ENCODE measurements at places on chromosomes 11 and 22. TPM values are rescaled to one million over a fixed set of nuclear protein-coding genes. Genes with fewer than 3 reads are reported as not detected.

The MOGAT2 gene
- total RNA-seq: not detected

The MPPED1 gene
- total RNA-seq: not detected

The OSM gene
- not detected for total RNA-seq

The PLA2G3 gene
- total RNA-seq: 0.22 TPM

- no peak overlapping the region for H3K27ac ChIP-seq
- H3K4me1 ChIP-seq: no peaks in the 10 kb centered on the region
Measured at GRCh38 chr11:105592035-105592434, 17.8 kb upstream of the GRIA4 start.

- H3K4me1 ChIP-seq: no peaks in the 10 kb centered on the region
- no peak overlapping the region for H3K27ac ChIP-seq
- H3K27me3 ChIP-seq: no peaks in the 10 kb centered on the region
- H3K4me3 ChIP-seq: no peak overlapping the region
- no peak for DNase-seq
Measured at GRCh38 chr11:17291710-17292109, 15.2 kb downstream of the NUCB2 start.

DNA sequence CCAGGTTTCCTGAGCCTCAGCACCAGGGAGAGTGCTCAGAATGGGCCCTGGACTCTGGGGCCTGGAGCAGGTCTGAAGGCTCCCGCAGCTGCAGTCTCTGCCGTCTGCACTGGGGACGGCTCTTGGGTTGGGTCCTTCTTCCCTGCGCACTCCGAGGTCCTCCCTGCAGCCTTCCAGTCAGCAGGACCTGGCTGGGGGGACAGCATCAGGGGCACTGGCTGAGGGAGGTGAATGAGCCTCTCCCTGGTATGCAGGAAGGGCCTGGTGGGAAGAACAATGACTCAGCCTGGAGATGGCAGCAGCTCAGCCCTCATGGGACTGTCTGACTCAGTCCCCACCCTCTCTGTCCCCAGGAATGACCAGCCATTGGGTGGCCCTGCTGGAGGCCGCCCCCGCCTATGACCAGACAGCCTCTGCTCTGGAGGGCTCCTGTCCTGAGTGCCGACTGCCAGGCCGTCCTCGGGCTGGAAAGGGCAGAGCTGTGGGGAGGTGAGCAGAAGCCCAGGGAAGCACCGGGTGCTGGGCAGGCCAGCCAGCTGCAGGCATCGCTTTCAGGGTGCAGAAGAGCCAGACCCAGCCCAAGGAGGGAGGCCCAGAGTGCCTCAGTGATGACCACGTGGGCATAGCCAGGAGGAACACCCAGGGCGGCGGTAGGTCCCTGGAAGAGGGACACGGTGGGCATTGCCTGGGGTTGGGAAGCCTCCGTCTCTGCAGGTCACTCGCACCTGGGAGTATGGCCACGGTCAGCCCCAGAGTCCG, 455.0 kb downstream of the BRD1 start:
- H3K27me3 ChIP-seq: no peaks in the 10 kb centered on the region
- DNase-seq: no peak
- H3K27ac ChIP-seq: no peak overlapping the region
- H3K4me3 ChIP-seq: no peak overlapping the region

DNA sequence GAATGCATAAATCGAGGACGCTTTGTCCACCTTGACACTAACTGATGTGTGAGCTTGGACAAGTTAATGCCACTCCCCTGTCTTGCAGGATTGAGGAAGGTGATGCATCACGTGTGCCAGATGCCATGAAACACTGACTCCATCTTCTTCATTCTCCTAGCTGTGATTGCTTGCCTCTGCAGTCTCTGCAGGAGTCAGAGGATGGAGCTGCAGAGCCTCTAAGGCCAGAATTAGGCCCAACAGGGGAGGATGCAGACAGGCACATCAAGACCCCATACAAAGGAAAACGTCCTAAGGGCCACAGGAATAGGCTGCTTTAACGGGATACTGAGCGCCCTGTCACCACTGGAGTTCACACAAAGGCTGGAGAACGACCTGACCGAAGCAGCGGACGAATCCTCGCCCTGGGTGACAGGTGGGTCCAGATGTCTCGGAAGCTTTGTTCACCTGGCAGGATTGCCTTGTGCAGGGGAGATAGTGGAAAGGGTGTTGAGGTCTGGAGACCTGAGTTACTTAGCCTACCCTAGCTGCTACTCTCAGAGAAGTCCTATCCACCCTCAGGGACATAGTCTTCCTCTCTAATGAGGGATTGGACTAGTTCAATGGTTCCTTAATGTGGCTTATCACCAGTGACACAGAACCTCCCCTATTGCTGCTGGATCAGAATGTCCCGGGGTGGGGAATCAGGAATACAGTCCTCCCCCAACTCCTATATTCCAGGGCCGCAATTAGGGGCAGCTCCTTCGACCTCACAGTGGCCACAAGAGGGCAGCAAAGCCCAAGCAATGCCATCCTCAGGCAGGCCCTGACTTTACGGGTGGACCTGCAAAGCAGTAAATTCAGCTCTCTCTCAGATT, 32.4 kb downstream of the DBX1 start:
- peak; percentile 86 for DNase-seq
- no peaks in the 10 kb centered on the region for H3K27me3 ChIP-seq
- H3K27ac ChIP-seq: no peak overlapping the region
- peaks cover 10% of the 10 kb centered on the region for H3K4me1 ChIP-seq
- H3K36me3 ChIP-seq: no peaks in the 10 kb centered on the region
- H3K4me3 ChIP-seq: no peak overlapping the region

DNA sequence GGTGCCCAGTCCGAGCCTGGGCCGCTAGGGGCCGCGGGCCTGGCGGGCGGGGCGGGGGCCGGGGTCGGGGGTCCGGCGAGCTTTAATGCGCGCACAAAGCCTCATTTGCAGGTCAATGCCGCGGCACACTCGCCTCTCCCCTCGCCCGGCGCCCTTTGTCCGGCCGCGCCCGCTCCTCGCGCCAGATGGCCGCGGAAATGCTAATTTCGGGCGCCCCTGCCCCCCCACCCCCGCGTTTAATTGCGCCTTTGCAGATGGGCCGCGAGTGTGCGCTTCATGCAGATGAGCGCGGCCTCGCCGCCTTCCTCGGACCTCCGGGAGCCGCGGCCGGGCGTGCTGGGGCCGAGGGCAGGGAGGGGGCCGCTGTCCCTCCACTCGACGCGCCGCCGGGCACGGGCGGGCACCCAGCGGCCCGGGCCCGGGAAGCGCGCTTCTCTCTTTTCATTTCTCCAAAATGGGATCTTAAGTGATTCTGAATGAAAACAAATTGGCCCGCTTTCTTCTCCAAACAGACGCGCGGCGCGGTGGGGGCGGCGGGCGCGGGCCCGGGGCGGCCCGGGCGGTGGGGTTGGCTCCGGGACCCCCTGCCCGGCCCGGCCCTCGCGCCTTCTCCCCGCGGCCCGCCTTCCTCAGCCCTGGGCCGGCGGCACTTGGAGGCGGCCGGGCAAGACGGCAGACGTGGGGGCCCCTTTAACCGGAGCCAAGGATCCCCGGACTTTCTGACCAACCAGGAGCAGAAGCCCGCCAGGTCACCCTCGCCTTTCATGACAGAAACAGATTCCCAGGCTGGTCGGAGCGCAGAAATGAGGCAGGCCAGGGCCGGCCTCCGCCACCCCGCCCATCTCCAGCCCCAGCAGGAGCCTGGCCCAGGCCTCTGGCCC, 22.9 kb downstream of the CDKN1C start:
- no peaks in the 10 kb centered on the region for H3K27me3 ChIP-seq
- no peak overlapping the region for H3K4me3 ChIP-seq
- no peaks in the 10 kb centered on the region for H3K4me1 ChIP-seq
- no peak for DNase-seq

- no peaks in the 10 kb centered on the region for H3K36me3 ChIP-seq
- no peak overlapping the region for H3K27ac ChIP-seq
Measured at GRCh38 chr11:45143494-45143893, 2.9 kb upstream of the PRDM11 start.

DNA sequence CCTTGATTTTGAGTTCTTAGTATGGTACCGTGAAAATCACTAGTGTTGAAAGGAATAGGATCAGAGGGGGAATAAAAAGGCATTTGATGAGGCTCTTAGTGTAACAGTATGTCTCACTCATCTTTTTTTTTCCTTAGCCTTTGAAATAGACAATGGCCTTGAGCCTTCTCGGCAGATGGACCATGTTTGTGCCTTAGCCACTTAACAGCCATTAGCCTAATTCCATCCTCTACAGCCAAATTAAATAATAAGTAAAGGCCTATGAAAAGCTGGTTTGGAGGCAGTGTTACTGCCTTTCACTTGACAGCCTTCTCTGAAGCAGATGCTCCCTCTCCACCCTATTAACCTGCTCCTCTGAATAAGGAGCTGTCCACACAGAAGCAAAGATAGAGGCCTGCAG, 580.7 kb downstream of the NTM start:
- H3K4me3 ChIP-seq: no peak overlapping the region
- no peaks in the 10 kb centered on the region for H3K36me3 ChIP-seq
- H3K27me3 ChIP-seq: no peaks in the 10 kb centered on the region
- no peaks in the 10 kb centered on the region for H3K4me1 ChIP-seq
- DNase-seq: no peak

- H3K4me3 ChIP-seq: no peak overlapping the region
- no peak for DNase-seq
- peaks cover 43% of the 10 kb centered on the region for H3K4me1 ChIP-seq
- H3K36me3 ChIP-seq: no peaks in the 10 kb centered on the region
- no peak overlapping the region for H3K27ac ChIP-seq
Measured at GRCh38 chr11:119377961-119378667, 3.4 kb downstream of the USP2 start.

GRCh38 chr11:88695689-88696414, 358.3 kb upstream of the CTSC start:
- H3K27me3 ChIP-seq: no peaks in the 10 kb centered on the region
- no peak for DNase-seq
- no peak overlapping the region for H3K4me3 ChIP-seq
- no peaks in the 10 kb centered on the region for H3K4me1 ChIP-seq
- H3K27ac ChIP-seq: no peak overlapping the region

DNA sequence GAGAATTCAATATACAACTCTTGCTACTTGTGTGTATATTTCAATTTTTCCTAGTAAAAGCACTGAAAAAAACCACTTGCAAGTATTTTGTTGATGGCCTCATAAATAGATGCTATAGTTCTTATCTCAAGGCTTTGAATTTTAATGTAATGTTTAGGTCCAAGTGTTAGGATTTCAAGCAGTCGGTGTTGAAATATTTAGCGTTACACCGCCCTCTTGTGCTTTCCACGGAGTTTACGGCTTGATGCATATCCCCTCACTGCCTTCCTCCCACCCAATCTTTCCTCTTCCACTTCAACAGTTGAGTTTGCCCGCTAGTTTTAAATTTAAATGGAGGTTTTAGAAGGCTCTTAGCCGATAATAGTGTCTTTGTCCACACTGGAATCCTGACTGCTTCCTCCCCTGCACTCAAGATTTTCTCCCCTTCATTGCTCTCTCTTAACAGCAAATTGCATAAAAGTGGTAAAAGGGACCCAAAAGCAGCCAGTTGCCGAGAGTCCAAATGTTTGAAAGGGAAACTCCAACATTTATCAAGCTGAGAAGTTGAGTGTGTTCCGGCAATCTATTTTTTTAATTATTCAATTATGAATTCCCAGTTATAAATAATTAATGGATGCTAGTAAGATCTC, 25.9 kb upstream of the HTATIP2 start:
- H3K27me3 ChIP-seq: no peaks in the 10 kb centered on the region
- no peak overlapping the region for H3K4me3 ChIP-seq
- no peak overlapping the region for H3K27ac ChIP-seq
- H3K4me1 ChIP-seq: no peaks in the 10 kb centered on the region
- no peaks in the 10 kb centered on the region for H3K36me3 ChIP-seq

DNA sequence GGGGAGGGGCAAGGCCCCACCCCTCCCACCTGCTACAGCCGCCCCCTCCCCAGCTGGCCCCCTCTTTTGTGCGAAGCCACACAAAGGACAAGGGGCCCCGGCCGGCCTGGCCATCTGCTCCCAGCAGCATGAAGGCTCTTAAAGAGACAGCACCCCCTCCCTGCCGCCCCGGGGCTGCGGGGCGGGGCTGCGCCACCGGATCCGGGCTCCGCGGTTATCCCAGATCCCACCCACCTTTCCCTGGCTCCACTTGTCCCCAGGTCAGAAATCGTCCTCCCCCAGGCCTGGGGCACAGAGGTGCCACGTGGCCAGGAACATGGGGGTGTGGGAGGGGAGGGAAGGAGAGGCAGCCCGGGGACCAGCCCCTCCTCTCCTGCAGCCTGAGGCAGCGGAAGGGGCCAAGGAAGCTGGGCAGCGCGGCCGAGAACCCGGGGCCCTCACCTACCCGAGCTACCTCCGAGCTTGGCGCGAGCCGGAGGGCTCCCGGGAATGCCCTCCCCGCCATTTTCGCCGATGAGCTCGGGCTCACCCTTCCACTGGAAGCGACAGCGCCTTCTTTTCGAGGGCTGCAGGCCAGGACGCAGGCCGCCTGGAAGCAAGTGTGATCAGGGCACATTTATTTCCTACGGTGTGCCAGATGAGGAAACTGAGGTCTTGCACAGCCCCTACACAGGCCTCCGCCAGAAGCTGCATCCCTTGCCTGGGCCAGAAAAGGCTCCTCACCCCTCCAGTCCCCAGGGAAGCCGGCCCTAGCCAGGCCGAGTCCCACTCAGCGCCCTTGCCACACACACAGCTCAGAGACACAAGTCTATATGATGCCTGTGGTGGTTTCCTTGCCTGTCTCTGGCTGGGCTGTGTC, 2.5 kb upstream of the RCOR2 start:
- no peak overlapping the region for H3K27ac ChIP-seq
- H3K27me3 ChIP-seq: no peaks in the 10 kb centered on the region
- H3K4me3 ChIP-seq: no peak overlapping the region
- no peak for DNase-seq

DNA sequence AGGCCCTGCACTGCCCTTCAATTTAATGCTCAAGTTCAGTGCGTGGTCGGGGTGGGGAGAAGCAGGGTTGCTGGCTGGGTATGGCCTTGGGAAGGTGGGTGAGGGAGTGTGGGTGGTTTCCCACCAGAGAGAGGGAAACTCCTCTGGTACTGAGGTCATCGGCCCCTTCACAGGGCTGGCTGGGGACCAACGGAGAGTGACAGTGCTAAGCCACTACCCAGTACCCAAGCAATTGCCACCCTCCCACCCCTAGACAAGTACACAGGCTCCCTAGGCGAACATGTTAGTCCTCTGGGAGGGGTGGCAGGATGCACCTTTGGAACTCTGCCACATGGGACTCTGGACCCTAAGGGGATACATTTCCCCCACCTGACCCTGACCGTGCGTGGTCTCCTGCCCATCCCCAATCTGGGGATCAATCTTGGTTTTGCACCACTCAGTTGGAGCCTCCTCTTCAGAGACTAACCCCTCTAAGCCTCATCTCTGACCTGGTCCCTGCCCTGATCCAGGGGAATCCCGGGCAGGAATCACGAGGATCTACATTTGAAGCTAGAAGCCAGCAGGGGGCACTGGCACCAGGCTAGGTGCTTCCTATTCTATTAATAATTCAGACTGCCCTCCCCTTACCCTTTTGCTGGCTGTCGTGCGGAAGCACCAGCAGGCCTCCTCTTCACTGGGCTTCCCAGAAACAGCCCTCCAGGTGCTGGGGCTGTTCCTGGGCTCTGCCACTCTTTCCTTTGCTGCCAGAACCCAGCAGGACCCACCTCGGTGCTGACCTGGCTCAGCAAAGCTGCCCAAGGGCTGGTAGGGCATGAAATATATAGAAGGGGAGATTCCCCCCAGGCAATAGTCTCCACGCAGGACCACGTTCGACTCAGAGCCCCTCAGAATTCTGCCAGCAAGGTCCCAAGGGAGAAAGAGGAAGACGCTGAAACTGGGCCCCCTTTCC, 377.7 kb downstream of the TENM4 start:
- H3K27me3 ChIP-seq: no peaks in the 10 kb centered on the region
- H3K4me3 ChIP-seq: no peak overlapping the region
- no peaks in the 10 kb centered on the region for H3K36me3 ChIP-seq
- no peak overlapping the region for H3K27ac ChIP-seq

All from thyroid gland (tissue), 4 donors.